NCI-H1930 (cell line): ENCODE measurements at places on chromosomes 1 and 21.

GRCh38 chr1:118486199-118486598 lies 301.2 kb upstream of the SPAG17 start:
- DNase-seq, result no peak

DNA sequence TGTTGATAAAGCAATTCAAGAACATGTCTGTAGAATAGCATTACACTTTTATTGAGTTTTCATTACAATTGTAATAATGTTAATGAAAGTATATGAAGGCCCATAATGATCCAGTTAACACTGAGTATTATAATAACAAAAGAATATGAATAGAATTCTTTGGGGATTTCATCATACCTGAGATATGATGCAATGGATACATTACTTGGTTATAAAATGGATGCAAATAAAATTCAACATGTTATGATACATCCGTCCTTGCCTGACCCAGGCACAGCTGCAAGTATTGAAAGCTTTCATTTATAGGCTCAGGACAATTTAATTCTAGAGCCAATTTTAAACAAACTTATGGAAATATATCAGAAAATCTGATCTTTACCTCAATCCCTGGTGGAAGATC lies 8.2 kb upstream of the KCNA3 start:
- no peak for DNase-seq

- no peak for DNase-seq
Observed at GRCh38 chr21:41573902-41574690, 66.1 kb upstream of the TMPRSS2 start.

GRCh38 chr1:179217943-179218507 lies 11.5 kb downstream of the ABL2 start:
- DNase-seq, result no peak

DNA sequence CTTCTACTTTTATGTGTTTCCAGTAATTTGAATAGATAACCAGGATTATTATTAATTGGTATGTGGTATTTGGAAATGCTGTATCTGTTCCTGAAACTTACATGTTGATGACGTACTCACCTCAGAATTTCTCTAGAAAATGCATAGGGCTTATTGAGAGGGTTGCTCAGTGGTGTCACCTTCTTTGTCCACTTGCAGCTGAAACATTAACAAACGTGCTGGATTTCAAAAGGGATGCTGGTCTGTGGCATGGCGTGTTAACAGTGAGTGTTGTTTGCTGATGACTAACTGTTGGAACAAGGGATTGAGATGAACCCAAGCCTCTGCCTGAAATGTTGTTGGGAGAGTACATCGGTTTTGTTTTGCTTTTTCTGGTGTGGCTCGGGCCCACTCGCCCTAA lies 67.9 kb downstream of the S100B start:
- DNase-seq, result no peak

DNA sequence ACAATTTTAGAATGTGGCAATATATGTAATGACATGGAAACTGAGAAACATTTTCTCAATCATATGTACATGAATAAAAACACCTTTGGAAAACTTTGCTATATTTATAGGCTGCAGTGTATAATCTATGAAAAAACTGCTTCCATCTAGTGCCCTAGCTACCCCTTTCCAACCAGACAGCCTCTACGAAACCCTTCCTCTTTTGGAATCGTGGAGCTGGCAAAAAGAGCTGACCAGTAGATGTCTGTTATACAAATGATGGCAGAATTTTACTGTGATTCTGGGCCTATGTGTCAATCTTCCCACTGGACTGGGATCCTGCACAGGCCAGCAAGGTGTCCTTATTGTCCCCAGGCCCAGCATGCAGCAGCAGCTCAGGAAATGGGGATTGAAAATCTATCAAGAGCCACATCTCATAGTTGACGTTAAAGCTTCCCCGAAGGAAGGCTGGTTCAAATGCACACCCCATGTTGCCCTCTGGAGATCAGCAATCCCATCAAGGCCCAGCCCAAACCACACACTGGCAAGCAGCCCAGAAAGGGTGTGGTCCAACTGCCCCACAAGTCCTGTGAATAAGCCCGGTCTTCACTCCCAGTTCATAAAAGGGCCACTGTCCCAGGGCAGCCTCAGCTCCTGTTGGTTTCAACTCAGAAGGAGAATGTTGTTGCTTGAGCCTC lies 8.8 kb upstream of the FAM20B start:
- no peak for DNase-seq

DNA sequence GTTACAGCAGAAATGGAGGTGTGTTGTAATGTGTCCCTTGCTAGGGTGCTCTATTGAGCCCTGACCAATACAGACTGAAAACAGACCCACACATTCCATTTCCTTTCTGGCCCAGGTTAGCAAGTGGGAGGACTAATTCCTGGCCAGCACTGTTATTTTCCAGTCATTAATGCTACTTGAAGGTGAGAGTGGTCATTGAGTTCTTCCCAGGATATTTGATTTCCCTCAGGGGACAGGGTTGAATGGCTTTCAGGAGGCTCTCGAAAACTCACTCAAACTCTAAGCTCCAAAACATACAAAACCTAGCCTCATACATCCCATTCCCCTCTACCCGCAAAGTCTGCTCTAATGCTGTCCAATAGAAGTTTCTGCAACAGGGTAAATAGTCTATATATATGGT lies 6.2 kb downstream of the LRRC52 start:
- no peak for DNase-seq

DNA sequence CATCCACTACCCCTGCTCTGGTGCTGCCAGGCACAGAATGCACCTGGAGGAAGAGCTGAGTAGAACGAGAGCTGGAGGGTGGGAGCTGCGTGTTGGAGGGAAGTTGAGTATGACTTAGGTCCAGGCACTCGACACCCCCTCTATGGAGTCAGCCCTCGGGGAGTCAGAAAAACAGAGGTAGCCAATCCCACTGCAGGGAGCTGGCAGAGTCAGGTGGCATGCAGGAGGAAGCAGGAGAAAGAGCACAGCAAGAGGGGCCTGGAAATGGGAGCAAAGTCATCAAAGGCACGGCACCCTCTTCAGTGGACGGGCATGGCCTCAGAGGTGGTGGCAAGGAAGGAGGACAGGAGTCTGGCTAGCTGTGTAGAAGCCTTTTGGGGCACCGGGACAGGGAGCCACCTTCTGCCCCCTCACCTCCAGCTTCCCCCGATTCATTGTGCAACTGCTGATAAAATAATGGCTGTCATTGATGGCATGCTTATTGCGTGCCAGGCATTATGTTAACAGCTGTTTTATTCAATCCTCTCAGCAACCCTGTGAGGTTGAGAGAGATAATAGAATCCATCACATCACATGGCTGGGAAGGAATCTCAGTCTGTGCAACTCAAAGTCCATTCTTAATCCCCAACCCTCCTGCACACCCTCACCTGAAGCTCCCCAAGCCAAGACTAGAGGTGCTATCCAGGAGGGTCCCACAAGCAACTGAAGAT lies 42.0 kb downstream of the C1orf198 start:
- no peak for DNase-seq

DNA sequence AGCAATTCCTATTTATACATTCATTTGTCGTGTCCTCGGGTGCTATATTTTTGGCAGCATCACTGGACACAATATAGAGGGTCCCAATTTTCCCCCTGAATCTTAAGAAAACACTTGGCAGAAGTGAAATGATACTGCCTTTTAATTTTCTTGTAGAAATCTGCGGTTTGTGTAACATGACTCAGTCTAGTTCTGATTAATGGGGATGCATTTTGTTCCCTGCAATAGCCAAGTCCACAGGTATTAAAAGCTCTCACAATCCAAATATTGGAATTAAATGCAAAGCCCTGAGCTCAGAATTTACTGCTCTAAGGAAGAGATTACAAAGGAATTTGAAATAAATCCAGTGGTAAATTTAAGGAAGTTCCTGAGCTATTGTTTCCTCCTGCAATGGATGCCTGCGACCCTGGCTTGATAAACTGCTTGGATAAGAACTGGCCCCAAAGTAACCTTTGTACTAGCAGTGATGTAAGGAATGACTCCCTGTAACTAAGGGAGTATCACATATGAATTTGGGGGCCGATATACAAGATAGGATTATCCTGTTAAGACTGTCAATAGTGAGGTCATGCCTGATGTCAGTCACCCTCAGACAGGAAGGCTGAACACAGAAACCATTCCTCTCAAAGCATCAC lies 349.7 kb upstream of the C1orf87 start:
- no peak for DNase-seq

DNA sequence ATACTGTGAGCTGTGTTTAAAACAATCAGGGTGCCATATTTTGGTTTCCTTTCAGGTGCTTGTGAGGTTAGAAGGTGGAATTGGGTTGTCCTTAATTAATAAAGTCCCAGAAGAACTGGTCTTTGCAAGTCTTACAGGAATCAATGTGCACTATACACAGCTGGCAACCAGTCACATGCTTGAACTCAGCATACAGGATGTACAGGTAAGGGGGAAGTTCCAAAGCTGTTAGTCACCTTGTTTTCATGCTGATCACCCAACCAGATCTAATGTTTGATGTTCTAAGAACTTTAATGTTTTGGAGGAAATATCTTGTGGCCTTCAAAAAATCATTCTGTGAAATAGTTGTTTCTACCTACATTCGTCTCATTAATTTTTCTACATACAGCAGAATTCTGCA lies 156.3 kb downstream of the VPS13D start:
- no peak for DNase-seq

DNA sequence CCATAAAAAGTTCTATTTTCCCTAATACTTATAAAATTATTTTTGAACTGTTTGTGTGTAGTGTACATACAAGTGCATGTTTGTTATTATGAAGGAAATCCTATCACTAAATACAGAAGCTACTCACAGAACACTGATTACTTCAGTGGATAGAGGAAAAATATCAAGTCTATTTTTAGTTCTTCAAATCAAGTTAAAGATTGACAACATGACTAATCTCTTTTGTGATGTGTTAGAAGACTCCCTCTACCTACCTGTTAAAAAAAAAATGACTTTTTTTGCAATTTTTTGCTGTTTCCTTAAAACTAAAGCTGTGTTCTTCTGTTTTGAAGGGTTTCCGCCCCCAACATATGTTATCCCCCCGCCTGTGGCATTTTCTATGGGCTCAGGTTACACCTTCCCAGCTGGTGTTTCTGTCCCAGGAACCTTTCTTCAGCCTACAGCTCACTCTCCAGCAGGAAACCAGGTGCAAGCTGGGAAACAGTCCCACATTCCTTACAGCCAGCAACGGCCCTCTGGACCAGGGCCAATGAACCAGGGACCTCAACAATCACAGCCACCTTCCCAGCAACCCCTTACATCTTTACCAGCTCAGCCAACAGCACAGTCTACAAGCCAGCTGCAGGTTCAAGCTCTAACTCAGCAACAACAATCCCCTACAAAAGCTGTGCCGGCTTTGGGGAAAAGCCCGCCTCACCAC lies 45.5 kb downstream of the NCF2 start:
- no peak for DNase-seq

GRCh38 chr1:30830537-30830936 lies 73.0 kb upstream of the LAPTM5 start:
- DNase-seq, result no peak

GRCh38 chr1:165129568-165130164 lies 226.8 kb downstream of the LMX1A start:
- peak; percentile 59 for DNase-seq

DNA sequence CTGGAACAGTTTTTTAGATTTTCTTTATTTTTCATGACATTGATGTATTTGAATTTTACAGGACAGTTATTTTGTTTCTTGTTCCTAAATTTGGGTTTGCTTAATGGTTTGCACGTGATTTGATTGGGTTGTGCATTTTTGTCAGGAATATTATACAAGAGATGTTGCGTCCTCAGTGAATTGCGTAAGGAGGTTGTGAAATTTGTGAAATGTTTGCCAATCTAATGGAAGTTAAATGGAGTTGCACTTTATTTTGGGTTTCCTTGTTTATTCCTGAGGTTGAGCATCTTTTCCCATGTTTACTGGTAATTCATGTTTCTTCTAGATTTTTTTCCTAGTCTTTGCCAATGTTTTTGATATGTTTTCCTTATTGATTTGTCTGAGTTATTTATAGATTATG lies 19.9 kb downstream of the ZNF648 start:
- no peak for DNase-seq

DNA sequence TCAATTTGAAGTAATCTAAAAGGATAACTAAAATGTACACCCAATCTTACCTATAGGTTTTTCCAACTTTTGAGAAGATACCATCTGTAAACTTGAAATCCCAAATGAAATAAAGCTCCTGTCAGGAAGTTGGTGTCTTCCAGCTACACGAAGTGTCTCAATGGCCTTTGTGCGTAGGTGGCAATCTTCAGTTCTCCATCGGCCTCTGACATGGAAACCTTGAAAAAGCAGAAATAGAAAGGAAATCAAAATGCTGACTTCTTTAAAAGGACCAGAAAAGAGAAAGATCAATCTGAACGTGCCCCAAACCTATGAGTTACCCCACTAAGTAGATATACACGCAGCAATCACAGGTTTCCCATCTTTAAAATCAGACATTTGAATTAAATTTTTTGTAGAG lies 10.0 kb downstream of the MKNK1 start:
- no peak for DNase-seq

DNA sequence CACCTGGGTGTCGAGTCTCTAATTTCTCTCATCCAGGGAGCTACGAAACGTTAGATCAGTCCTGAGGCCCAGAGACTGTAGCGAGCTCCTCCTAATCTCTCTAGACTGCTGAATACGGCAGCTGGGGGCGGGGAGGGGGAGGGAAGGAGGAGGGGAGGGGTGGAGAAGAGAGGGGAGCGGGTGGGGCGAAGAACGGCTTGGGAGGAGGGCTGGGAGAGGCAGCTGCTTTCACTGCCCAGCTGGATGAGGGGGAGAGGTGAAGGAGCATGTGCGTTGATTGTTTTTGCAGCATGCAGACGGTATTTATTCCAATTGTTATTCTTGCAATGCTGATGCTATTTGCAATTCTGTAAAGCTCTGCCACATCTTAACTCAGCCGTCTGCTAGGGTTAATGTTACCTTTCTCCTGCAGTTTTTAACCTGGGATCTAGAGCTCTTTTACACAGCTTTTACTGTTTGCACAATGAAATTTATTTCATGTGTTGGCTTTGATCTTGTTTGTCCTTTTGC lies 790 bp downstream of the DNAJC6 start:
- DNase-seq, result peak; percentile 37

GRCh38 chr1:64948905-64949833 lies 17.2 kb downstream of the JAK1 start:
- no peak for DNase-seq

- no peak for DNase-seq
Observed at GRCh38 chr1:6603915-6604558, 1.4 kb upstream of the KLHL21 start.

DNA sequence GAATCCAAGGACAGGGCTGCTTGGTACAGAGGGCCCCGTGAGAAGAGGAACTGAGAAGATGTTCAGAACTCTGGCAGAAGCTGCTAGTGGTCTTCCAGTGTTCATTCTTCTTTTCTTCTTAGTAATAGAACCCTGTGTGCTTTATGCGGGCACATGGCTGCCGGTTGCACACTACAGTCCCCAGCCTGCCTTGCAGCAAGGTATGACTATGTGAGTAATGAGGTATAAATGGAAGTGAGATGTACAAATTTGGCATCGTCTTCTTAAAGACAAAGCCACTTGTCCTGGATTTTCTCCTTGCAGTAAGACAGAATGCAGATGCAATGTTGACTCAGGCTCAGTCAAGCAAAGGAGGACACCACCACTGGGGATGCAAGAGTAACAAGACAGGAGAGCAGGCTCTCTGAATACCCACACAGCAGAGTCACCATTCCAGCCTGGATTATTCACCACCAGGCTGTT lies 15.0 kb upstream of the ATP1B1 start:
- DNase-seq, result no peak
